Stimulated activated CD8-positive, alpha-beta memory T cell treated with anti-CD3 and anti-CD28 coated beads, Interleukin-7, amount 100 ng/mL, for 1 hour (primary cell): ENCODE measurements at places on chromosomes 2 and 18.

- DNase-seq = no peak
These were observed 123.8 kb upstream of the STON1 start for GRCh38 chr2:48406116-48406515.

- DNase-seq = no peak
These were observed 69.0 kb upstream of the ASAP2 start for GRCh38 chr2:9137379-9138150.

DNA sequence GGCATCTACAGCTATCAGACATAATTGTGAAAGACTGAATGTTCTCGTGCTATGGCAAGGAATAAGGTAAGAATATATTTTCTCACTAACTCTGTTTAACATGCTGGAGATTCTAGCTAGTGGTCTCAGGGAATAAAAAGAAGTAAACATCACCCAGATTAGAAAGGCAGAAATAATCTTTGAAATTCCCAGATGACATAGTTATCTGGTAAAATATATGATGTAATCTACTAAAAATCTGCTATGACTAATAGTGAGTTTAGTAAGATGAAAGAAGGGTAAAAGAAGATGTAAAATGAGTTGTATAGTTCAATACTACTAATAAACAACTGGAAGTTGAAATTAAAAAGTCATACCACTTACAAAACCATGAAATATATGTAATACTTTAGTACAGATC lies 134.2 kb downstream of the DSC3 start:
- DNase-seq = no peak

- DNase-seq = no peak
These were observed 52.1 kb downstream of the ICOS start for GRCh38 chr2:203988500-203989260.

DNA sequence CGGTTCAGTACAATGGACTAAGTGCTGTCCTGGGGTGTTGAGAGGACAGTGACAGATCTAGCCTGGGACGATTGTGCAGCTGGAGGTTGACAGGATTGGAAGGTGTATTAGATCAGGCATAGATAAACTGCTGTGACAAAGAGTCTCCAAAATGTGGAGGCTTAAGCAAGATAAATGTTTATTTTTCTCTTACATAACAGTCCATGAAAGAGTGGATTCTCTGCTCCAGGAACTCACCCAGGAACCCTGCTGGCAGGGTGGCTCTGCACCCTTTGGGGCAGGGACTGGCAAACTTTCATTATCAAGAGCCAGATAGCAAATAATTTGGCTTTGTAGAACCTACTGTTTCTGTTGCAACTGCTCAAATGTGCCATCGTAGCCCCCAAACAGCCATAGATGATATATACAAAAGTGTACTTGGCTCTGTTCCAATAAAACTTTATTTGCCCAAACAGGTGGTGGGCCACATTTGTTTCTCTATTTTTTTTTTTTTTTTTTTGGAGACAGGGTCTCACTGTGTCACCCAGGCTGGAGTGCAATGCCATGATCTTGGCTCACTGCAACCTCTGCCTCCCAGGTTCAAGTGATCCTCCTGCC lies 9.7 kb downstream of the HRH4 start:
- no peak for DNase-seq

GRCh38 chr18:9181275-9181674 lies 44.7 kb downstream of the ANKRD12 start:
- no peak for DNase-seq
